GM23338 (cell line): ENCODE measurements at places on chromosomes 6 and 20.

DNA sequence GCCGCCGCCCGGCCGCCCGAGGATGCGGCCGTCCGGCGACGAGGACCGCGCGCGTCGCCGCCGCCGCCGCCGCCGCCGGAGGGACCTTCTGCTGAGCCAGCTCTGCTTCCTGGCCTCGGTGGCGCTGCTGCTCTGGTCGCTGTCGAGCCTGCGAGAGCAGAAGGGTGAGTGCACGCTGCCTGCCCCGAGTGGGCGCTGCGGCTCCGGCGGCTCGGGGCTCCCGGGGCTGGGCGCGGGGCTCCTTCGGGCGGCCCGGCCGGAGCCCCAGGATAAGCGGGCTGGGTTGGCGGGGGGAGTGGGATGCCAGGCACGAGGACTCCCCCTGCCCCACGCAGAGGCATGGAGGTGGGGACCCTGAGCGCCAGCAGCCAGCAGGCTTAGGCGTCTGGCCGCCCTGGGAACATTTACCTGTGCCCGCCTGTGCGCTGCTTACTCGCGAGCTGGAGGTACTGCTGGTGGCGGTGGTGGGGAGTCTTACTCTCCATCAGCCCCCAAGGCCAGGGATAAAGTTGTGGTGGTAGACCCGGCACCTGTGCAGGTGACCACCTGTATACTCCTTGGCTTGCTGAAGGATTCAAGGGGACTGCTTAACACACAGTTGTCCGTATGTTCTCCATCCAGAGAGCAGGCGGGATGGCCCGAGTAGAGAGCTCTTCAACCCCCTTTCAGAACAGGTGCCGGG, 520 bp downstream of the SLC24A3 start:
- DNase-seq: peak; percentile 77

- DNase-seq: no peak
These were observed 47.6 kb upstream of the SMIM8 start for GRCh38 chr6:87274660-87275274.

- peak; percentile 64 for DNase-seq
These were observed 130.9 kb downstream of the FOXA2 start for GRCh38 chr20:22453244-22454080.

- DNase-seq: no peak
These were observed 415.6 kb upstream of the BTBD3 start for GRCh38 chr20:11502061-11502460.

DNA sequence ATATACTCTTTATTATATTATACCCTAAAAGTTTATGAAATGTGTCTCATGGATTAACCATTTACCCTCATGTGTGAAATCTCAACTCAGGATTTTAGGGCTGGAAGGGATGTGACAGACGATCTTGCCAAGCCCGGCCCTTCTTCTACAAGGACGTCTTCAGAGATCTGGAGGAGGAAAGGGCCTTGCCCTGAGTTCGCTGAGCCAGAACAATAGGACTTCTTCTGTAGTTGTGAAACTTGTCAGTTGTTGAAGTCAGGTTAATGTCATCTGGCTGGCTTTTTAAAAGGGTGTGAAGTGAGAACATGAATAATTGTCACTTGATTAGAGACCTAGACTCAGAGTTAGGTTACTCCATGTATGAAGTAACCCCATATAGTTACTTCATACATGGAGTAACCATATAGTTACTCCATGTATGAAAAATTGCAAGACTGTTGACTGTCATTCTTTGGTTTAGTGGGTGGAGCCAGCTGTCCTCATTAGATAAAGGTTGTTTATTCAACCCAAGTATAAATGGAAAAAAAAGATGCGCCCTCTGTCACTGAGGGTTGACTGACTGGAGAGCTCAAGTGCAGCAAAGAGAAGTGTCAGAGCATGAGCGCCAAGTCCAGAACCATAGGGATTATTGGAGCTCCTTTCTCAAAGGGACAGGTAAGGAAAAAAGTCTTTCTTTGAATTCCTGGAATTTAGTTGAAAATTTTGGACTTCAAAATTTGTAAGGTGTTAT, at the start of gene ARG1:
Gene ARG1, plus strand, starts transcription at position 541 of the 730 bp plus-strand sequence. Its CDS starts 57 bp downstream, at position 598.
- DNase-seq: no peak

DNA sequence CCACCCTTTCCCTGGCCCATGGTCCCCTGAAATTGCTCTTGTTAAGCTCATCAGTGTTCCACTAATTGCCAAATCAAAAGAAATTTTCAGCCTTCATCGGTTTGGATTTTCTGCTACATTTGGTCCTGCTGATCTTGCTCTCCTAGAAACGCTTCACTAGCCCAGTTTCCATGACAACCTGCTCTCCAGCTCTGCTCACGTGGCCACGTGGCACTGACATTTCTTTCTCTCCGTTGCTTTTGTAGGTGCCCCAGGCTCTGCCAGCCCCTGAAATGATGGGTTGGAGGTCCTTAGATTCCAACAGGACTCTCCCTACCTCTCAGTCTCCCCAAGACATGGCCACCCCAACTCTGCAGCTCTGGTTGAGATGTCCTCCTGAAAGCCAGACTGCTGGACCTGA, 45.8 kb upstream of the NNAT start:
- no peak for DNase-seq

DNA sequence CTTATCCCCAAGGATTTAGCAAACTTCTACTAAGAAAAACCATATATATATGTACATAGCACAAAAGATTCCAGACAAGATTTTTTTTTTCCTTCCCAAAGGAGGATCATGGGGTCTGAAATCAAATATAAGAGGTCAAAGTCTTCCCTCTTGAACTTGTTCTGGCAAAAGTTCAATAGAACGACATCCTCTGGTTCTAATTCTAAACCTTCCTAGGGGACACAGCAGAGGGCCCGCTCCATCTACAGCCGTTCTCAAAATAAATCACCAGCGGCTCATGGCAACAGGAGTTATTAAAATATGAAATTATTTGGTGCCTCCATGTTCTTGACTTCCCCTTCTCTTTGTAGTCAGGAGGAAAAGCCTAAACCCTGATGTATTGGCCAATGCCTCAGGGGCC, 29.0 kb downstream of the ANKRD60 start:
- DNase-seq: no peak

GRCh38 chr6:398065-398464, 6.5 kb downstream of the IRF4 start:
- no peak for DNase-seq

DNA sequence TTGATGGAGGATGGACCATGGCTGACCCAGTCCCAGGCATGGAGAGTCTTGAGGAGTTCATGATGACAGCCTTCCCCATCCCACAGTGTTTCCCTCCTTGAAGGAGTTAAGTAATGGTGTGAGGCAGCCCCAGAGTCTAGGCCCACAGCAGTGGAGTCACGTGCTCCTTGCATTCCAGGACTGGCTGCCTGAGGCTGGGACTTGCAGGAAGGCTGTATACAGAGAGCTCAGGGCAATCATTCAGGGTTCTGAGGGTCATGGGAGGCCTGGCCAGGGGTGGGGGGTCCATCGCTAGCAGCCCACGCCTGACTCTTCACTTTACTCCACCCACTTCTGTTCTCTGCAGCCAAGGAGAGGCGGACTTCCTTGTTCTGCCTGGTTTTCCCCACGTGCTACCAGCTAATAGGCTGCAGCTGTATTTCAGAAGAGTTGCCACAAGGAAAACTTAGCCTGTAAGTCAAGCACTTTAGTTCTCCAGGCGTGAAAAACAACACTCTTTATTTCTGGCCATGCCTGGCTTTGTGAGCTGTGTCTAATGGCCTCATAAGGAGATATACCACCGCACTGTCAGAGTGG, 272.5 kb downstream of the DHX35 start:
- DNase-seq: no peak

- no peak for DNase-seq
These were observed 3.1 kb downstream of the BICRAL start for GRCh38 chr6:42784717-42785498.

GRCh38 chr20:40991181-40991889, 37.3 kb upstream of the TOP1 start:
- no peak for DNase-seq

GRCh38 chr6:104227508-104227907, 632.2 kb downstream of the HACE1 start:
- no peak for DNase-seq

GRCh38 chr6:2990248-2990931, 9.3 kb upstream of the NQO2 start:
- DNase-seq: peak; percentile 53

DNA sequence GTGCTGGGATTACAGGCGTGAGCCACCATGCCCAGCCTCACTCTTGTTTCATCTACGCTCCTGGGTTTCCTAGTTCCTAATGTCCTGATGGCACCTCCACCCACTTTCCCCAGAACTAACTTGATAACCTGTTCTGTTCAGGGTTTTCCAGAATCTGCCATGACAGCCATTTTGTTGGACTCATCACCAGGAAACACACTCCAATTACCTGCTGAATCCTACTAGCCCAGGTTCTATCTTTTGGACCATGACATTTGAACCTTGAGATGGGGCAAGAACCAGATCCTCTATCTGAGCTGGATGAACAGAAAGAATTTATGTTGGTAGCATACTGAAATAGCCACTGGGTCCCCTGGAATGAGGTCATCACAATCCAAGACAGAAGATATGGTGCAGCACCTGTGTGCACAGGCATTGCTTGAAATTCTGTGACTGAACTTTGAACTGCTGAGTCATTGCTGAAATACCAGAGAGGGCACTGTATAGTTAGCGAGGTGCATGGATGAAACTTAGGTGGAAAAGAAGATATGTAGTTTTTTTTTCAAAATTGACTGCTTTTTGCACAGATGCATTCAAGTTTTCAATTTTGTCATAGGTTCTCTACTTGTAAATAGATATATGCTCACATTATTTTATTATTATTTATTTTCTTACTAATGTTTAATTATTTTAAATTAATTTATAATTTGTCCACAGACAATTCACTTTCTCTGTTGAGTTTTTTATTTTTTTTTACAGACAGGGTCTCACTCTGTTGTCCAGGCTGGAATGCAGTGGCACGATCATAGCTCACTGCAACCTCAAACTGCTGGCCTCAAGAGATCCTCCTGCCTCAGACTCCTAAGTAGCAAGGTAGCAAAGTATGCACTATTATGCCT, 42.8 kb upstream of the TASP1 start:
- no peak for DNase-seq

DNA sequence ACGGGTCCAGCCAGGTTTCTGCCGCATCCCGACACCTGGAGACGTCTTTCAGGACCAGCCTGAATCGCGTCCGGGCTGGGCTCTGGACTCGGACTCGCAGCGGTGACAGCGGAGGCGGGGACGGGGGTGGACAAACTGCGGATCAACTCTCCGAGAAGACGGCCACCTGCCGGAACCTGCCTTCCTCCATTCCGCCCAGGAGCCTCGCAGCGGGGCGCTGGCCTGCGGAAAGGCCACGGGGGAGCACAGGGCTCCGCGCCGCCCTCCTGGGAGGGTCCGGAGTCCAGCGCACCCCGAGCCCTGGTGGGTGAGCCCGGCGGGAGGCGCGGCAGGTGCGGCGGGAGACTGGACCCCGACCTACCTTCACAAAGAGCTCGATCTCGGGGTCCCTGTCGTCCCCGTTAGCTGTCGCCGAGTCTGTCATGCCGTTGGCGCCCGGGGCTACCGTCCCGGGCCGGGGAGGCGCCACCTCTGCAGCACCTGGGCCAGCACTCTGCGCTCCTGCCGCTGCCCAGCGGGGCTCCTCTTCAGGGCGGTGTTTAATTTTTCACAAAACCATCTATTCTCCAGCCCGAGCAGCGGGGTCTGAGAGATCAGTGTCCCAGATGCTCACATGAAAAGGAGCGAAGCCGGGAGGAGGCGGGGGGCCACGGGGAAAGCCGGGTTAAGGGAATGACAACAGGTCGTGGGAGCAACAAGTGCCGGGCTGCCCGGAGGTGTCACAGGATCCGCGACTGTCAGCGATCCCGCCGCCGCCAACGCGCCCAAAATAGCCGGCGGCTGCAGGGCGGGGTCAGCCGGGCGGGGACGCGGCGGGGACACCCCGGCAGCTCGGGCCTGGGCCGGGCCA, at the start of gene CLIC5:
Gene CLIC5, minus strand, starts transcription at position 742 of the 850 bp plus-strand sequence. Its CDS starts 318 bp downstream, at position 424.
- peak; percentile 50 for DNase-seq

DNA sequence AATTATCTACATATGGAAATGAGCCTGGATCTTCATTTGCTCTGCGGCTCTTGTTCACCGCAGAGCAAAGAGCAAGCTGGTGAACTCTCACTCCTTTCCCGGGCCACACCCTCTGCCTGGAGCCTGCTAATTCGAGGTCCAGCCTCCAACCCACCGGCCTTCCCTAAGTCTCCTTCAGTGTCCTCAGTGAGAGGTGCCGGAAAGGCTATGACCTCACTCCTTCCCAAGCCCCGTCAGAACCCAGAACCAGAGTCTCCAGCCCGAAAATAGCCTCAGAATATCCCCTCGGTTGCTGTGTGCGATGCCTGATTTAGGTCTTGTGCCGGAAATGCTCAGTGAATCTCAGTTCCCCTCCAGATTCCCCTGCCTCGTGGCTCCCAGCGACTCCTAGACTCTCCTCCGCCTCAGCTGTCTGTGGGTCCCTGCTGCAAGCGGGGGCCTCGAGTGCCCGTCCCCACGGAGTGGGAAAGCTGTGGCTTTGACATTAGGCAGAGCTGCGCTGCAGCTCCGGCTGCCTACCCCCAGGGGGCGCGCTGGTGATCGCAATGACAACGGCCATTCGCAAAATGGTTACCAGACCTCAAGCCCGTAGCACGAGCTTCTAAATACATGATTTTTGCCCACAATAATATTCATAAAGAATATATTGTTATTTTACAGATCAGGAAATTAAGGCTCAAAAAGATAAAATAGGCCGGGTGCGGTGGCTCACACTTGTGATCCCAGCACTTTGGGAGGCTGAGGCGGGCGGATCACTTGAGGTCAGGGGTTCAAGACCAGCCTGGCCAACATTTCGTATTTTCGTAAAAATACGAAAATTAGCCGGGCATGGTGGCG, 4.1 kb upstream of the BNIP5 start:
- peak; percentile 78 for DNase-seq

DNA sequence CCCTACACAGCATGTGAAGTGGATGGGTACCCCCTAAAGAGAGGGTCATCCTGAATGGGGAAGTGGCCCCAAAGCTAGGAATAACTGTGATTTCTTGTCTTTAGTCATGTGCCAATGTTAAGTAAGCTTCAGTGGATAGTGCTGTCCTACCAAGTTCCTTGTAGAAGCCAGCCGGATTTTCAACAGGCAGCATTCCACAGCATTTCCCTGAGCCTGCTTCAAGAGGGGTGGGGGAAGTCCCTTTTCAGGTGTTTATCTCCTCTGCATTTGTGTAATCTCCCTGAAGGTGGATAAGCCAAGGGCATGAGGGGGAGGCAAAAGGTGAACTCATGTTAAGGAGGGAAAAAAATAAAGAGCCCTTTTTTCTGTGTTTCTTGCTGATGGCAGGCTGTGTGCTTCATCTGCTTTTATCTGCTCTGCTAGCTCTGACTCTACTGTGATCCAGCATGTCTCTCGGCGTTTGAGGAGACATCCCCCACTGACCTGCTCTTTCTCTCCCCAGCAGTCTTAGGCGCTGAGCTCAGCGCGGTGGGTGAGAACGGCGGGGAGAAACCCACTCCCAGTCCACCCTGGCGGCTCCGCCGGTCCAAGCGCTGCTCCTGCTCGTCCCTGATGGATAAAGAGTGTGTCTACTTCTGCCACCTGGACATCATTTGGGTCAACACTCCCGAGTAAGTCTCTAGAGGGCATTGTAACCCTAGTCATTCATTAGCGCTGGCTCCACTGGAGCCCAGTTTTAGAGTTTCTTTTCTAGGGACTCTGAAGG, 1.9 kb downstream of the EDN1 start:
- peak; percentile 64 for DNase-seq

- no peak for DNase-seq
These were observed 289.7 kb downstream of the UTRN start for GRCh38 chr6:144574796-144575195.
